ENCODE measurements at places on chromosomes 5 and 9.
A peak's percentile ranks its signal among the peaks of the same experiment; 100 is the strongest.

DNA sequence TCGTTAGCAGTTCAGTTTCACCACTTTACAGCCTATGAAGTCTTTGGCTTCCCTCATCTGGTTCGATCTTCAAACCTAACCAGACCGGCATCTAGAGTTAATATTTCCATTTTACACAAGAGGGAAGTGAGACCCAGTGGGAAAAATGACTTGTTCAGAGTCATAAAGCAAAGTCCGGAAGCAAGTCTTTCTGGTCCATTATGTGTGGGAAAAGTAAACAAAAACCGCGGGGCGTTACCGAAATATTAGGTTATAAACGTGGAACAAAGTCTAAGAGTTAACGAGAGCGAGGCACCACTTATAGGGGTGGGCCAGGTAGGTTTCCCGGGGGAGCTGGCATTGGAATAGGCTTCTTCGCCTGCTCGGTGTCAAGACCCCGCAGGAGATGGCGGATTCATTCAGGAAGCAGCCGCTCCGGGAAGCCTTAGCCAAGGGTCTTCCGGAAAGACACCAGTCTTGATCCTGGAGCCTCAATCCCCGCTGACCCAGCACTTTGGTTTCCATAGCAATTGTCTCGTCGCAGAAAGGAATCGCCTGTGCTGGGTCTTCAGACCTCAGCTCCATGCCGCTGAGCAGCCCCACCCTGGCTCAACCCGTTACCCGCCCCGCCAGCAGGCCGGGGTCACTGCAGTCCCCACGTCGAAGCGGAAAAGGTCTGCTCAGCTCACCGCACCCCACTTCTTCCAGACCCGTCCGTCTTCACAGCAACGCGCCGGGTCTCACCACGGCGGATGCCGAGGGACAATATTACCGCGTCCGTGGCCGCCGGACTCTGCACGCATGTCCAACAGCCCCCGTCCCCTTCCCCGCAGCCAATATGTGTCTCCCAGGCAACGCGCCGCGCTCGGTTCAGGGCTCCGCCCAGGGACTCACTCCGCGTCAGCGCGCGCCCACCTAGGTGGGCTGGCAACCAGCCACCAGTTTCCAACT lies at the start of gene C5orf52:
C5orf52 (plus strand) TSS at position 872 of the 930 bp plus-strand sequence. CDS start 82 bp downstream, outside the sequence.
- DNase-seq: peak; percentile 37

GRCh38 chr5:57069115-57069835 lies 104.6 kb upstream of the GPBP1 start:
- DNase-seq: no peak

- DNase-seq: no peak
Measured at GRCh38 chr5:59151162-59151889, 568.5 kb downstream of the RAB3C start.

- no peak for DNase-seq
Measured at GRCh38 chr5:149073213-149073612, 10.4 kb upstream of the SH3TC2 start.

- no peak for DNase-seq
Measured at GRCh38 chr5:138107213-138107612, 23.4 kb downstream of the WNT8A start.

- DNase-seq: no peak
Measured at GRCh38 chr5:111929867-111930266, 172.9 kb upstream of the NREP start.

- no peak for DNase-seq
Measured at GRCh38 chr9:86175743-86176456, 76.5 kb upstream of the GOLM1 start.
